ENCODE measurements at places on chromosomes 7 and 10.
A peak's percentile ranks its signal among the peaks of the same experiment; 100 is the strongest.

- no peak for DNase-seq
Observed at GRCh38 chr10:105041956-105042355, 400.9 kb downstream of the SORCS3 start.

DNA sequence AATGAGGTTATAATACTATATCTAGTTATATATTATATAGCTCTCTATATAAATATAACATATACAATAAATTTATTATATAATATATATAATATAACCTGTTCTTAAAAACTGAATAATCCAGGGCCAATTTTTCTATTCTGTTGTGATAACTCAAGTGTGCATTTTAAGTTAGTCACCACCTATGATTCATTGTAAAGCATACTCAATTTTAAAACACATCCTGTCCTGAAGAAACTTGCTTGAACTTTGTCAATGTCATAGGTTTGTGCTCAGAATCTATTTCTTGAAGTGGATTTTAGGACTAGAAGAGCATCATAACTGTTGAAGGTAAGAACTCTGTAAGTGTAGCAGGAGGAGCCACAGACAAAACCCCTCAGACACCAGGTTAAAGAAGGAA is 1209.8 kb downstream of the REEP3 start:
- no peak for DNase-seq

DNA sequence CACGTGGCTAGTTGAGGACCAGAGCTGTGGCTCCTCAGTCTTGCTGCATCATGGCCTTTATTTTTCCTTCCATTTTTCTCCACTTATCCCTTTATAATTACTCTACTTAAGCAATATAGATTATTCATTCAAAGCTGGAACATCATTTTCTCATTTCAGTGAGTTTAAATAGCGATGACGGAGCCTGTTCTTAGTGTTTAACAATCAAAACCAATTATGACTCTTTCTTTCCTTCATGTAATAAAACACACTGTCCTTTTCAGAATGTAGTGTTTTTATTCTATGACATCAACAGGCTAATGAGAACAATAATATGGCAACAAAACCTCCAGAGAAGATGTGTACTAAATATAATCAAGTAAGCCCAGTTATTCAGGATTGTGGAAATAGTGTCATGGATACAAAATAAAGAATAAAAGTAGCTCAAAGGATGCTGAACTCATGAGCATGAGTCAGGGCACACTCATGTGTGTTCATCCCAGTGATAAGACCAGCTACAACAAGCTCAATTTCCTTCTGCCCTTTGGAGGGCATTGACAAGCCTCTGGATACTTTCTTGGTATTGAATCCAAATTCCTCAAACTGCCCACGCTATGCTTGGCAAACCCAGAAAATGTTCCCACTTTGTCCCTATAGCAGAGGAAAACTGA is 188.4 kb downstream of the CYP26A1 start:
- DNase-seq, result no peak

- DNase-seq, result no peak
Observed at GRCh38 chr10:130215151-130215930, 79.2 kb downstream of the GLRX3 start.

- no peak for DNase-seq
Observed at GRCh38 chr7:7221599-7222038, 39.3 kb downstream of the C1GALT1 start.

GRCh38 chr7:41039386-41039953 is 663.4 kb downstream of the INHBA start:
- no peak for DNase-seq

GRCh38 chr7:150420987-150421674 is 29.3 kb upstream of the GIMAP8 start:
- peak; percentile 92 for DNase-seq

DNA sequence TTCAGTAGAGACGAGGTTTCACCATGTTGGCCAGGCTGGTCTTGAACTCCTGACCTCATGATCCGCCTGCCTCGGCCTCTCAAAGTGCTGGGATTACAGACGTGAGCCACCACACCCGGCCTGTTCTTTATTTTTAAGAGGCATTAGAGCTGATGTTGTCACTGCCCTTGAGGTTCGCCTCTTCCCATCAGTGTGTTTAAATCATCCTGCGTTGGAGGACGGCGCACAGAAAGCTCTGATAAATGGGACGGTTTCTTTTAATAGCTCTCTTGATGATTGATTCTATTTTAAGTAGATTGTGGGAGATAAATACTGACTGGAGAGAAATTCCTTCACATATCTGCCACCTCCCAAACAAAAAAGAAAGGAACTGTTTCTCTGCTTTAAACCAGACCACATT is 29.0 kb downstream of the UPP1 start:
- DNase-seq, result no peak

DNA sequence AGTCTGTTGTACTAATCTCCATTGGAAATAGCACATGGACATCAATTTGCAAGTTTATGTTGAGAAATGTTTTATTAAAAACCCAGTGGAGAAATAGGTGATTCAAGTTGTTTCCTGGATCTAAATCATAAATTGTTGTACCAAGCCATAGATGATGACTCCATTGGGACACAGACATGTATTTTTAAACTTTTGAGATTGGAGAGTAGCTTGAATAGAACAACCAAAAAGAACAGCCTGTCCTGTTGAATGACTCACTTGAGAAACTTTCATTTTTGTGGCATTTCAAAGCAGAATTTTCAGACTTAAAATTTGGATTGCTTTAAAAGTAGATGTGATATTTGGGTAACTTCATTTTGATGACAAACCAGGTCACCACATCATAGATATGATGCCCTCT is 197.5 kb downstream of the GPAM start:
- no peak for DNase-seq

GRCh38 chr7:153682628-153683027 is 369.6 kb upstream of the DPP6 start:
- peak; percentile 18 for DNase-seq

- DNase-seq, result no peak
Observed at GRCh38 chr10:113978802-113979201, 64.9 kb upstream of the ADRB1 start.

GRCh38 chr10:11782793-11783557 is 40.2 kb upstream of the PROSER2 start:
- peak; percentile 78 for DNase-seq

- DNase-seq, result no peak
Observed at GRCh38 chr7:48317360-48317759, 146.1 kb downstream of the ABCA13 start.

- no peak for DNase-seq
Observed at GRCh38 chr7:42154173-42154572, 82.8 kb downstream of the GLI3 start.

- no peak for DNase-seq
Observed at GRCh38 chr10:112471878-112472487, 25.0 kb downstream of the VTI1A start.

- DNase-seq, result no peak
Observed at GRCh38 chr7:88635149-88635548, 124.4 kb upstream of the ZNF804B start.

DNA sequence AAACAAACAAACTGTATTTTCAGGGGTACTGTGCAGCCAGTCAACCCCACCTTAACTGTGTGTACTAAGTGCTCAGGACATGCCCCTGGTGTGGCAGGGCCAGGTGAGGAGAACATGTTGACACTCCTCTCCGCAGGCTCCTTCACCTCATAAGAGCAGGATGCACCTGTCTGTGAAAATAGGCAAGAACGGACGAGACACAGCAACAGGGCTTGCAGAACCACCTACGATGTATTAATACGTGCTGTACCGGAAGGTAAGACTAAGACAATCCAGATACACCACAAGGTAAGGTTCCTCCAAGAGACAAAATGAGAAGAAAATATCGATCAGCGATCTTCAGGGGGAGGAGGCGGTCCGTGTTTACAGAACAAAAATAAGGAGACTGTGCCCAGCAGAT is 65.8 kb upstream of the CAMK2B start:
- no peak for DNase-seq

DNA sequence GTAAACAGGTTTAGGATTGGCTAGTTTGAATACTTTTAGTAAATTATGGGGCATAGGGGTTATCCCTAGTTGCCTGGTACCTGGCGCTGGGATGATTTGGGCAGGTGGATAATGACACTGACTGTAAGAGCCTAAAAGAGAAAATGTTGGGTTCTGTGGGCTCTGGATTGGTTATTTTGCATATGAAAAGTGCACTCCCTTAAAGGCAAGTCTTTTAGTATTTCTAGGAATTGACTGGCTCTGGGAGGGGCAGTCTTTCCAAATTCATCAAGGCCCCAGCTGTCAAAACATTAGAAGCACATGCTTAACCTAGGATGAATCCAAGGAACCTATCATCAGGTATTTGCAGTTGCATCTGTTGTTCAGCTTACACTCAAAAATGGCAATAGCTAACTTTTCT is 454.6 kb upstream of the SORCS1 start:
- DNase-seq, result no peak

DNA sequence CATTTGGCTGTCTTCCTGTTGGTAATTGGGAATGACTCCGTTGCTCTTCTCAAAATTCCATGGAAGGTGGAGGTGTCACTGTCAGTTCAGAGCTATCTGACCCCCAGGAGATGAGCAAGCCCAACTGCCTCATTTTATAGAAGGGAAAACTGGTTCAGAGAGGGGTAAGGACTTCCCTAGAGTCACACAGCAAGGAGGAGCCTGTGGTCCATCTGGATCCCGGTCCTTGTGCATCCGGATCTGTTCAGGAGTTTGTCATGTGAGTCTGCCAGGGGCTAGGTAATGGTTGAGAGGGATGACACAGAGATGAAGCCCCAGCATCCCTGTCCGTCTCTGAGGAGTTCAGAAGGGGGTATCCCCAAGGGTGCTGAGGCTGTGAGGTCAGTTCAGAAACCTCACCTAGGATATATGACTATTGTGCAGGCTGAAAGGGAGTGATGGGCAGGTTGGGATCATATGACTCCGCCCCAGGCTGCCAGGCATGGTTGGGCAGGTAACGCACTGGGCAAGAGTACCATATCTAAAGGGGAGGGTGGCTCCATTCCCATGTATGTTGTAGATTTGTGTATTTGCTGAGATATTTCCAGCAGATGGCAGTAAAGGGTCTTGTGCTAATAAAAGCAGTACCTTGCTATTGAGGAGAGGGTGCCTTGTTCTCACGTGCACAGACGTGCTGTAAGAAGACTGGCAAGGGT is 16.0 kb upstream of the SLC29A3 start:
- DNase-seq, result peak; percentile 70

DNA sequence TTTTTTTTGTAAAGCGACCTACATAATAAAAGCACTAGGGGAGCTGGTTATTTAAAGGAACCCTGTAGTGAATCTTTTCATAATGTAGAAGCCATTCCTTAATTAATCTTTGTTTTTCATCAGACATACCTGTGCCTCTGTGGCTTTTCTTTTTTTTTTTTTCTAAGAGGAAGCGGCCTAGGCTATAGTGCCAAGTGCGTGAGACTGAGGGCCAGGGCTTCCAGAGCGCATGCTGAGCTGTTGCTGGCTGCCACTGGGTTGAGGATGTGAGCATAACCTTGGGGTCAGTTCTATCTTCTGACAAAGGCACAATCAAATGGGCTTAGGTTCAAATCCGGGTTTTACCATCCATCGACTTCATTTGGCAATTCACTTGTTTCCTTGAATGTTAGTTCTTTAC is 103.7 kb downstream of the NEUROD6 start:
- DNase-seq, result no peak

DNA sequence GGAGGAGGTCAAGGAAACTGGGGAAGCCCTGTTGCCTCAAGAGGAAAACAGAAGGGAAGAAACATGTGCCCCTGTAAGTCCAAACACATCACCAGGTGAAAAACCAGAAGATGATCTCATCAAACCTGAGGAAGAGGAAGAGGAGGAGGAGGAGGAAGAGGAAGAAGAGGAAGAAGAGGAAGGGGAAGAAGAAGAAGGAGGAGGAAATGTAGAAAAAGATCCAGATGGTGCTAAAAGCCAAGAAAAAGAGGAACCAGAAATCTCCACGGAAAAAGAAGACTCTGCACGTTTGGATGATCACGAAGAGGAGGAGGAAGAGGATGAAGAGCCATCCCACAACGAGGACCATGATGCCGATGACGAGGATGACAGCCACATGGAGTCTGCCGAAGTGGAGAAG is 82.7 kb upstream of the SAMD8 start:
- DNase-seq, result no peak

GRCh38 chr7:29352041-29352440 is 157.5 kb downstream of the CHN2 start:
- no peak for DNase-seq

- DNase-seq, result peak; percentile 41
Observed at GRCh38 chr10:93074147-93074596, 479 bp downstream of the CYP26A1 start.

GRCh38 chr7:91182819-91183764 is 81.1 kb upstream of the FZD1 start:
- no peak for DNase-seq

DNA sequence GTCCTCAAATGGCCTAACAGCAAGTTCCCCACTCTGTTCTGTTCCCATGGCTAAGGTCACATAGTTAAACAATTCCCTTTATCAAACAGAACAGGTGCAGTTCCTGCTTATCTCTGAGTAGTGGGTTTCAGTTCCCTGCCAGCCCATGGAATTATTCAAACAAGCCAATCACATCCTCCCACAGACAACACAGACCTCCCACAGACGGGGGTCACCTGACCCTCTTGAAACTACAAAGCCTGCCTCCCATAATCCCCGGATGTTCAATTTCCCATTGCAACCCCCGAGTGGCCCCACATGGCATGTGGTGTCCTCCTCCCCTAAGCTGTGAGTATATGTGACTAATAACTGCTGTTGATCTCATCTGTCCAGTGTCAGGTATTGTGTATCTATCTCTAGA is 64.1 kb downstream of the TMEM168 start:
- peak; percentile 39 for DNase-seq

GRCh38 chr7:38902449-38902848 is 6.5 kb downstream of the VPS41 start:
- DNase-seq, result no peak

DNA sequence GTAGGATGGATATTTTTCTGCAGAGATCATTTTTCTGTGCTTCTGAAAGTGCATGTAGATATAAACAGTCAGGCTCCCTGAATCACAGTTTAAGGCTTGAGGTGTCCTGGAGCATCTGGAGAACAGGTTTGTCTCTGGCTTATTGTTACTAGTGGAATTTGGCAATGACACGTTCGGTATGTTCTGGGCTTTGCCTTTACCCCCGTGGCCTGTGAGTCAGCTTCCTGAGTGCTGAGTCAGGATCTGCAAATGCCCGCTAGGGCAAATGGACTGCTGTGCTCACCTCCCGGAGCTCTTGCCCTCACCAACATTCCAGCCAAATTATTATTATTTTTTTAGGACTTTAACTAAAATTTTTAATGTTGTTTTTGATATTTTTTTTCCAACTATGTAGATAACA is 192.5 kb upstream of the PRSS1 start:
- DNase-seq, result peak; percentile 83

- no peak for DNase-seq
Observed at GRCh38 chr10:33143160-33143728, 185.2 kb upstream of the ITGB1 start.

DNA sequence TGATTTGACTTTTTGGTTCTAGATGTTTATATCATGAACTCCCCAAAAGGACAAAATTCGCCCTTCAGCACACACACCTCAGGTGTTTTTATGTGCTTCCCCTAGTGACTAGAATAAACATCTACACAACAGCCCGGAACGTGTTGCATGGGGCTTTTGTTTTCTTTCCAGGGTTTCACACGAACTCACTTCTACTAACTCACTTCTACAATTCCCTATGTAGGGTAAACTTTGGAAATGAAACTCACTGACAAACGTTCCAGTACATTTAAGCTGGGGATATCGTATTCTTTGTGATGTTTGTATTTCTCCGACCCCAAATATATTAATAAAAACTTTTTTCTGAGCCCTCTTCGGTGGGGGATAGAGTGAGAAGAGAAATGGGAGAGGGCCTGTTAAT is 1.4 kb downstream of the TRA2A start:
- peak; percentile 76 for DNase-seq

All from RPMI8226 (cell line).